NCI-H2227 treated with DMSO at 0.1 percent for 48 hours (cell line): ENCODE measurements at places on chromosomes 3 and 15.

DNA sequence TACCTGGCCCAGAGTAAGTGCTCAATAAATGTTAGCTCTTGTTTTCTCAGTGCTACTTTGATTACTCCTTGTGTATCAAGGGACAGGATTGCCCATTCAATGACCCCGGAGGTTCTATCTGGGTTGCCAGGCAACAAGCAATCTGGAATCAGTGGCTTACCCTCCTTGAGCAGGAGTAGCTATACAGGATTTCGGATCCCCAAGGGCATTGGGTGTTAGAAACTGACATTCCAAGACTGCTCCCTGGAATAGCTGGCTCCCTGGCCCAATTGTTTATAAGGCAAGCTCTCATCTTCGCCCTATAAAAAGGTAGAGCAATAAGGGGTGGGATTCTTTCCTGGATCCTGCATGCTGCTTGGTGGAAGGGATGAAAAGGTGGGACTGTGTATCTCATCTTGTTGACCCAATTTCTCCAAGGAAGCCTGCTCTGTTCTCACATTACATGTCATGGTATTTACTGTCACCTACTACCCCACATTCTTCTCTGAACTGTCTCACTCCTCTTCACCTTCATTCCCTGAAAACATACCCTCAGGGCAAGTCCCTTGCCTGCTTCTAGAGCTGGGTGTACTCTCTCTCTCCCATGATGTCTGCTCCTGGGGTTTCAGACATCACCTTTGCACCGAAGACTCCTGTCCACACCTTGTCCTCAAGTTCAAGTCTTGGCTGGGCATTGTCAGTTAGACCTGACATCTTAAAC lies 26.4 kb upstream of the SCN10A start:
- no peak for DNase-seq

- no peak for DNase-seq
Measured at GRCh38 chr3:188208516-188208981, 54.6 kb downstream of the LPP start.

DNA sequence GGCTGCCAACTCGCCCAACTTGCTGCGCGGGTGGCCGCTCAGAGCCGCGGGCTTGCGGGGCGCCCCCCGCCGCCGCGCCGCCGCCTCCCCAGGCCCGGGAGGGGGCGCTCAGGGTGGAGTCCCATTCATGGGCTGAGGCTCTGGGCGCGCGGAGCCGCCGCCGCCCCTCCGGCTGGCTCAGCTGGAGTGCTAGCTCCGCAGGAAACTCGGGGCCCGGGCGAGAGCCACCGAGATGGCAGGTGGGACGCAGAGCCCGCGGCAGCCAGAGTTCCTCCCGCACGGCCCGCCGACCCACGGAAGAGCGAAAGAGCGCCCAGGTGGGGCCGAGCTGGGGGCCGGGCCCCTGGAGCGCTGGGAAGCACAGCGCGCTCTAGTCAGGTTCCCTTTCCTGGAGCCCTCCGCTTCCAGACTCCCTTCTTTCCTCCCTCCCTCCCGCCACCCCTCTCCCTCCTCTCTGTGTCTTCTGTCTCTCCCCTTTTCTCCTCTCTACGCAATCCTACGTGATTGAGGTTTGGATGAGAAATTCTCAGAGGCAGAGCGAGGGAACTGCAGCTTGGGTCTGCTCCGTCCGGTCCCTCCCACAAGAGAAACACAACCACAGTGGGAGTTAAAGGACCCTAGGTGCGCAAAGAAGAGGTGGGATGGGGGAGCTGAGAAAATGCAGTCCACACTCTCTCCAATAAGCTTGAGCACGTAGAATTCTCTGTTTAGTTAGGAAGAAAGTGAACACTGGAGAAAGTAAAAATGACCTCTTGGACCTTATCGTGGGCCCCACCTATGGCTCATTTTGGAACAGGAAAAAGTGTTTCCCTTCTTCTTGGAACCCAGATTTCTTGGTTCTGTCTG lies 317.3 kb downstream of the FGF12 start:
- DNase-seq: peak; percentile 34

DNA sequence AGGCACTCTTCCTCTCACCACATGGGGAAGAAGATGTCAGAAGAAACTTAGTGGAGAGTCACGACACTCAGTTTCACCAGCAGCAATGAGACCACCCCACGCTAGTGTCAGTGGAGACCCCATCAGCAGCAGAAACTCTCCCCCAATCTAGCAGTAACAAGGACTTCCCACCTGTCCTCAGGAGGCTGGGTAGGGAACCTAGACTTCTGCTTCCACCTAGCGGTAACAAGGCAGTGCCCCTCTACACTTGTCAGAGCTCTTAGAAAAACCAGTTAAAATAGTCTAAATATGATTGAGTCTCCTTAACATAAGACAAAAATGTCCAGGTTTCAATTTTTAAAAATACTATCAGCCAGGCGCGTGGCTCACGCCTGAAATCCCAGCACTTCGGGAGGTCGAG lies 57.3 kb downstream of the TRAT1 start:
- DNase-seq: no peak

- no peak for DNase-seq
Measured at GRCh38 chr15:99902248-99902928, 169.2 kb upstream of the LYSMD4 start.

DNA sequence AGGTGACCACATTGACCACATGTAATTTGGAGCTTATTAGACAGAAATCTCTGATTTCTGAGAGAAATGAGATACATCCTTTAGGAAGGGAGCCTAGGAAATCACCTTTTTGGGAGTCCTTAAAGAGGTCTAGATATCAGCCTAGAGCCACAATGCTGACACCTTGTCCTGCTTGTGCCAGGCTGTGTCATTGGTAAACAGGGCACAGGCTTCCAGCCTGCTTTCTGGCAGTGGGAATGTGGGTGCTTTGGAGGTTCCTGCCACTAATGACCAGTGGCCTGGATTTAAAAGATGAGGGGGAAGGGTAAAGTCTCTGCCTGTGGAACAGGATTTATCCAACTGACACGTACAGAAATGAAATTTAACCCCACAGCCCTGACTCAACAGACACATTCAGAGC lies 169.8 kb upstream of the KBTBD8 start:
- no peak for DNase-seq

GRCh38 chr3:171086914-171087313 lies 60.4 kb upstream of the SLC2A2 start:
- no peak for DNase-seq

DNA sequence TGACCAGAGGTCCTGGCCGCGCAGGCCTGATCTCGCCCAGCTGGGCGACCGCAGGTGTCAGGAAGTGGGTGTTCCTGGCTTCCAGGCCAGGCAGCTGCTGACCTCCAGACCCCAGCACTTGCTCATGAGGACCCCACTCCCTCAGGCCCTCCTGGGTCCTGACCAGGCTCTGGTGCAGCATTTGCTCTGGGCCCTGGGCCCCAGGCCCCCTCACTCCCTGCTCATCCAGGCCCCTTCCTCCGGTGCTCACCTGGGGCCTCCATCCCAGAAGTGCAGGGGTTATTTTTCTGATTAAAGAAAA lies 7.7 kb upstream of the ROPN1B start:
- DNase-seq: no peak

DNA sequence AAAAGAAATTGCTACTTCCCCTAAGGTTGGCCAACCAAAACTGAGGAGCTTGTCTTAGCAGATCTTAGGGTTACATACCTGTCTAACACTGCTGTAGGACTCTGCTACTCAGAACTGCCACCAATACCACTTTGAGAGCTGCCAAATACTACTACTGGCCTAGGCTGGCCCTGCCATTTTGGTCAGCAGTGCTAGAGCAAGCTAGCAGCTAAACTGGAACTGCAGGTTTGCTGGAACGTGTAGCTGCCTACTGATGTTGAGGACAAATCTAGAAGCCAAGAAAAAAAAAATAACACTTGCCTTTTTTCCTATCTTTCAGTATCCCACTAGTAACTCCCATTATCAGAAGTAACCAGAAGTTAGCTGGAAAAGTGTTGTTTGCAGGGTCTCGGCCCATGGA lies 387.4 kb downstream of the RBMS3 start:
- DNase-seq: no peak

GRCh38 chr3:63878394-63879060 lies 14.9 kb downstream of the ATXN7 start:
- no peak for DNase-seq

GRCh38 chr15:48898446-48898845 lies 20.5 kb downstream of the EID1 start:
- DNase-seq: no peak

- DNase-seq: no peak
Measured at GRCh38 chr3:170419557-170420087, 954 bp downstream of the CLDN11 start.

DNA sequence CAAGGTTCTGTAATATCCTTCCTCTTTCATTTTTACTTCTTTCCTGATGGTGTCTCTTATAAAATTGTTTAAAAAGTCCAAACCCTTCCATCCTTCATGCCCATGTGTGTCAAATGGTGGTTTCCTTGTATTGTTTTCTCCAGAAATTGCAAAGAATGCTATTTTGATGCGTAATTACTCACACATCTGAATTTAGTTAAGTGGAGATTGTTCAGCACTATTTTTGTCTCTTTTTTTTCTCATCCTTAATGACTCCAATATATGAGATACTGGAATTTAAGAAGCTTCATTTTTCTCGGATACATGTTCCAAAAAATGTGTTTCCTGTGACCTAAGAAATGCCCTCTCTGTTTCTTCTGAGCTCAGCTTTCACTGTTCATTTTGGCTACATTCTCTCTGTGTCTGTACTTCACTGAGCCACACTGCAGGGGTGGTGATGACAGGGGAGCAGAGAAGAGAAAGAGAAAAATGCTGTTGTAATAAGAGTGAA lies 799.8 kb downstream of the DIPK2A start:
- no peak for DNase-seq

- no peak for DNase-seq
Measured at GRCh38 chr3:124952282-124952855, 17.8 kb upstream of the MUC13 start.

DNA sequence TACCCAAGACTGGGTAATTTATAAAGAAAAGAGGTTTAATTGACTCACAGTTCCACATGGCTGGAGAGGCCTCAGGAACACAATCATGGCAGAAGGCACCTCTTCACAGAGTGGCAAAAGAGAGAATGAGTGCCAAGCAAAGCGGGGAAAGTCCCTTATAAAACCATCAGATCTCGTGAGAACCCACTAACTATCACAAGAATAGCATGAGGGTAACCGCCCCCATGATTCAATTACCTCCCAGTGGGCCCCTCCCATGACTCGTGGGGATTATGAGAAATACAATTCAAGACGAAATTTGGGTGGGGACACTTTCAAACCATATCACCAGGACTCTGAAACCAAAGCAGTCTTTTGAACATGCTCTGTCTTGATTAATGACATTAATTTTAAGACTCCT lies 7.0 kb downstream of the RTP3 start:
- no peak for DNase-seq

DNA sequence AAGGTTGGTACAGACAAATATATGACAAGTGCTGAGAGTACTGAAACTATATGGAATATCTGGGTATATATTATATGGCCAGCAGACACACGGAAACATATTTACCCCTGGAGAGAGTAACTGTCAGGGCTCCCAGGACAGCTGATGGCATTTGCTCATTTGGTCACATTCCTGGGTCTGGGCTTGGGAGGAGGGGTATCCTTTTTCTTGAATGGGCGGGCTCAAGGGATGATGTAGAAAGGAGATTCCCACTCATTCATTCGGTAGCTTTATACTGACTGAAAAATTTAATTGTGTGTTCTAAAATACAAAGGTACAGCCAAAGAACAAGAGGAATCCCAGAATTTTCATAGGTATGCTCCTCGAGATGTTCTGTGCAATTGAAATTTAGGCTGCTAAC lies 131.0 kb downstream of the KCNAB1 start:
- DNase-seq: no peak

DNA sequence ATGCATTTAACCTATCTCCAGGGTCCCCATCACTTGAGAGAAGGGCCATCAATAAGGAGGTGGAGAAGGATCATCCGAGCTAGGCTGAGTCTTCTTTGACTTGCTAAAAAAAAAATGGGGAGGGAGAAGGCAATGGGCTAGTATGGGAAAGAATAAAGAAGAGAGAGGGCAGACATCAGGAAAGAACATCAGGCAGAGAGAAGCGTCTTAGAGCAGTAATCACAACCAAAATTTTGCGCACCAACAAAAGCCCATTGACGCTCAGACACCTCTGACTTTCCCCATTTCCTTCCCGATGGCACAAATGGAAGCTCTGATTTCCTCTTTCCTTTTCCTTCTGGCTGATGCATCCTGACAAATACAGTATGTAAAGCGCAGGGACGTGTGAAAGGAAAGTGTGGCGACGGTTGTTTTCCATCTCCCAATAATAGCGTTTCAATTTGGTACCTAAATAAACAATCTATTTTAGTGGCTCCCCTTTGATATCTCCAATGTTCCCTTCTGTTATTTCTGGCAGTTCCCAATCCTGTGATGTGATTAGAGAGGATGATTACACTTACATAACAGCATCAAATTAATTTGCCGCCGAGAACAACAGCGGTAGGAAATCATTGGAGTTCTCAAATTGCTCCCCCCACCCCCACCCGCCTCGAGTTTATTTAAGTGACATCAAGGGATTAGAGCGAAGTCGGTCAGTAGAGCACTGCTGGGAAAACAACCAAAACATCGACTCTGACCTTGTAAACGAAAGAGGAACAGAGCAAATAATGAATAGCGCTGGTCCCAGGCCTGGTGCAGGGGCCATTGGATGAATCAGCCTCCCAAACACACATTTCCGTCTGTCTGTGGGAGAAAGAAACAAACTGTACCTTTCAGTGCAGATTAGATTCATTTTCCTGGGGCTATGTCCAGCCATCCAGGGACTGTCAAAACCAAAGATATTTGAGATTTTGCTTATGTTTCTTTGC lies 273.3 kb upstream of the ICE2 start:
- DNase-seq: peak; percentile 0

GRCh38 chr3:141094790-141095545 lies 43.8 kb downstream of the SPSB4 start:
- no peak for DNase-seq

DNA sequence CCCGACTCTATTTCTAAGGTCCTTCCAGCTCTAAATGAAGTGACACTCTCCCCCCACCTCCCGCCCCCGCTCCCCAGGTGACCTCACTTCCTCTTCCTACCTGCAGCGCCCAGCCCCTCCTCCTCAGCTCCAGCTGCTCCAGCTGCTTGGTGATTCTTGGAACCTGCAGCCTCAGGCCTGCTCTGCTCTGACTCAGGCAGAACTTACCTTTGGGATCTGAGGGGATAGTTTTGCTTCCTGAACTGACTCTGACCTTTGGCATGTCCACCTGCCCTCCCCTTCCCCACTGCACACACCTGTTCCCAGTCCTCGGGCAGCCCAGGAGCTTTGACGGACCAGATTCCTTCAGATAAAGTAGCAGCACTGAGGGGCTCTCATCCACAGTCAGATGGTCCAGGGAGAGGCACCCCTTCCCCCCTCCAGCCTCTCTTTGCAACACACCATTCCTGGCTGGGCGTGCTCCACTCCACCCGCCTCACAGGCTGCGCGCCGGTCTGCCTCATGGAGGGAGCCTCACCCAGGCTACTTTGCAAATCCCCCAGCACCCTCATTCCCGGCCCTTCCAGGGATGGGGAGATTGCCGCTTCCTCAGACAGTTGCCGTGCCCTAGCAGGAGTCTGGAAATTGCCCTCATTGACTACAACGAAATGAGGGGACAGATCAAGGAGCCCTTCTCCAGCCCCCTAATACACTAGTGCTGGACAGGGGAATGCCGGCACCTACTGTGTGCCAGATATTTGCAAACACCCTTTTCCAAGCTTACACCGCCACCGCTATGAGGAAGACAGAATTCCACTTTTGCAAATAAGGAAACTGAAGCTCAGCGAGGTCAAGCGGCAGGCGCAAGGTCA lies 692 bp upstream of the C15orf39 start:
- DNase-seq: no peak

- no peak for DNase-seq
Measured at GRCh38 chr3:149385617-149386298, 8.3 kb upstream of the TM4SF1 start.
